ENCODE measurements at places on chromosomes 5 and 9.

- DNase-seq = no peak
Measured at GRCh38 chr5:77774981-77775789, 954 bp downstream of the TBCA start.

- DNase-seq = no peak
Measured at GRCh38 chr9:4657426-4658159, 4.5 kb upstream of the PLPP6 start.

DNA sequence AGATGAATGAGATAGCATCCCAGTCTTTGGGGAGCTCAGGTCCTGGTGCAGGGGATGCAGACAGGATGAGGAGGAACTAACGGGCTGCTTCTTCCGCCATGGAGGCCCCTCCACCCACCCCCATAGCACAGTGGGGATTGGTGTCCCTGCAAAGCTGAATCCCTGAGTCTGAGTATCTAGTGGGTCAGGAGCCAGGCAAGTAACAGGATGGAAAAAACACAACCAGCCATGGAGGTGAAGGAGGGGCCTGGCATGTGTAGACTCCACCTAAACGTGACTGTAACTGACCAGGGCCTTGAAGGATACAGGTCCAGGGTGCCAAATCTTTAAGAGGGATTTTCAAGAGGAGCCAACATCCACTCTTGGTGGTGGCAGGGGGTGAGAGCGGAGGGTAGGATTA, 327.8 kb upstream of the MSX2 start:
- DNase-seq = no peak

DNA sequence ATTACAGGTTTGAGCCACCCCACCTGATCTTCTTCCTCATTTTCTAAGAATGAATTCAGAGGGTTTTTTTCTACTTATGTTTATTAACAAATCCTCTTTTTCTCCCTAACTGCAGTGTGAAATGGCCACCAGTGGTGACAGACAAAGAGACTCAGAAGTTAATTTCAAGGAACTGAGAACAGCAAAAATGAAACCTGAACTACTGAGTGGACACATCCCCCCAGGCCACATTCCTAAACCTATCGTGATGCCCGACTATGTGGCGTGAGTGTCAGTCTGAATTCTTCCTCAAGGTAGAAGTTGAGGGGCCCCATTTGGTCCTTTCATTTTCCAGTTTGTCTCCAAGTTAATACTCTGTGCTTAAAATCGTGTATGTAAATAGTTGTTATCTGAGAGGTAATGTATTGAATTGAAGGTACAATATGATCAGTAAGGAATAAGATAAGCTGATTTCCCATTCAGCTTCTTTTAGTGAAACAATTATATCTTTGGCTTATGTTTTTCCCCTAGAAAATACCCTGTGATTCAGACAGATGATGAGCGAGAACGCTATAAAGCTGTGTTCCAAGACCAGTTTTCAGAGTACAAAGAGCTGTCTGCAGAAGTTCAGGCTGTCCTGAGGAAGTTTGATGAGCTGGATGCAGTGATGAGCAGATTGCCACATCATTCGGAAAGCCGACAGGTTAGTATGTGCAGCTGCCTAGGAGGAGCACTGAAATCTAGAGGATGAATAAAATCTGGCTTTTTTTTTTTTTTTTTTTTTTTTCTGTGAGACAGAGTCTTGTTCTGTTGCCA, 17.7 kb downstream of the MARVELD2 start:
- DNase-seq = no peak

GRCh38 chr5:24376616-24377015, 268.2 kb downstream of the CDH10 start:
- DNase-seq = no peak

GRCh38 chr5:40615586-40616170, 64.0 kb upstream of the PTGER4 start:
- no peak for DNase-seq

DNA sequence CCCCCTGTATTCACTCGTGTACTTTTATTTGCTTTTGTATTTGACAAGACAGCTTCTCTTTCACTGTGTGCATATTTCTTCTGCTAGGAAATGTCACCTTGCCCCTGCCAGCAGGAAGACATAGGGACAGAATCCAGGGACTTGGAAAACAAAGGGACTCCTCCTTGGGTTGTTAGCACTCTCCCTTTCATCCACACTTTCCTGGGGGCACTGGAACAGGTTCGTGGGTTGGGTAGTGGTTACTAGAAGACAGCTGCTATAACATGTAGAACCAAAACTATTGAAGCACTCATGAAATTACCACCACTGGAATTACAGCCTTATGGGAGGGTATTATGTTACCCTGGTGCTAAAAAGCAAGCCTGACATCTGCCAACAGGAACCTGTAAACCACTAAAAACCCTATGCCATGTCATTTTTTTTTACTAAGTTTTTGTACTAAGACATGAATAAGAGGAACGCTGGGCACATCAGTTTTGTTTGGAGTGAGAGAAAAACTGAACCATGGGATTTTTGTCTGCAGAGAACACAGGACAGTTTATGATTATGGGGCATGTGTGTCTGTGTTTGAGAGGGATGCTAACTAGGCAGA, 4.7 kb upstream of the CCL28 start:
- DNase-seq = no peak

DNA sequence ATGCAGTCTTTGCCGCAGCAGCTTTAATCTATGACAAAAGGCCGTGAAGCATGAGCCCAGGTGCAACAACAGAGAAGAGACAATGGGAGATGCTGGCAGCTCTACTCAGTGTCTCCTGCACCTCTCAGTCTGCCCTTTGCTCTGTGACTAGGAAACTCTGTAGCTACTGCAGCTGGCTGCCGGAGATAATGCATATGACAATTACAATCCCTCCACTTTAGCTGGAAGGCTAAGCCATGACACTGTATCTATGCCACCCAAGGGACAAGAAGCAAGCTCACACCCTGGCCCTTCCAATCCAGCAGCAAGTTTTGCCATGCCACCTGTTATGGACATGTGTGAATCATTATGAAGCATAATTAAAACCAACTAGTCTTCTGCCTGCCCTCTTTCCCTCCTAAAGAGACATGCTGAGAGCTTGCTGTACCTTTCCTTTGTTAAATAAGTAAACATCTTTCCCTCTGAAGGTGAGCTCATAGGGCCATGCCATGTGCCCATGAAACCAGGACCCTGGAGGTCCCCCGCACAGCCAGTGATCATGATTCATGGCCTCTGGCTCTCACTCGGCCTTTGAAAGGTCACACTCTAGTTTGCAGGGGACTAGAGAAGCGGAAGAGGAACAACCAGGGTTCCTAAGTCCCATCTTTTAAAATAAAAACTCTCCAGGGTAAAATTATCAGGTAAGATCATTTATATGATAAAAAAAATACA, 219.4 kb downstream of the SPOCK1 start:
- DNase-seq = no peak

- DNase-seq = no peak
Measured at GRCh38 chr9:122216798-122217418, 11.8 kb downstream of the LHX6 start.

GRCh38 chr9:15104826-15105420, 194.7 kb upstream of the FREM1 start:
- DNase-seq = no peak

GRCh38 chr9:105515811-105516413, 42.0 kb upstream of the FKTN start:
- no peak for DNase-seq

DNA sequence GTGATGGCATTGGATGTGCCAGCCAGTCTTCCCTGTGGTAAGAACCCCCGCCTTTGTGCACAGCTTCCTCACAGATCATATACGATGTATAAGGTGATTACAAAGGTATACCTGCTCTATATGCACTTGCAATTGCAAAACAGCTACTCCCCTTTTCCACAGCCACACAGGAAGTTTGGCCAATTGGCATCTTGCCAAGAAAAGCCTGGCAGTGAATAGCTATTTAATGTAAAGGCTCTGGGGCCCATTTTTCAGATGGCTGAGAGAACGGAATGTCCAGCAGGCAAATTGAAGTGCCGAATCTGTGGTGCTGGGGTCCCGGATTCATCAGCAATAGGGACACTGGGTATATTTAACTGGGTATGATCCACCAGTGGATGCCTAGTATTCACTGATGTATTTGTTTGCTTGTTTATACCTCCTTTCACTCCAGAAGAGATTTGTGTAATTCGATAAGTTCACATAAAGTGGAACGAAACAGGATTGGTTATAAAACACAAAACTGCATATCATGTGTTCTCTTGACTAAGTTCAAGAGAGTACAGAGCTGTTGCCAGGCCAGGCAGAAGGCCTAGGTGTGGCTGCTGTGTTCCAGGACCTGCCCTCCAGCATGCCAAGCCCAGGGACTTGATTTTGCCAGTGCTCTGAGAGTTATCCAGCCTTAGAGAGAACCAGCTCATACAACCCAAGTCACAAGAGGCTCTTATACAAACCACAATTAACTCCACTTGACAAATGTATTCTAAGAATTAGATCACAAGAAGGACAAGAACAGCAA, 27.7 kb upstream of the GABRP start:
- DNase-seq = no peak

- no peak for DNase-seq
Measured at GRCh38 chr5:176739461-176740051, 70.8 kb upstream of the UNC5A start.

DNA sequence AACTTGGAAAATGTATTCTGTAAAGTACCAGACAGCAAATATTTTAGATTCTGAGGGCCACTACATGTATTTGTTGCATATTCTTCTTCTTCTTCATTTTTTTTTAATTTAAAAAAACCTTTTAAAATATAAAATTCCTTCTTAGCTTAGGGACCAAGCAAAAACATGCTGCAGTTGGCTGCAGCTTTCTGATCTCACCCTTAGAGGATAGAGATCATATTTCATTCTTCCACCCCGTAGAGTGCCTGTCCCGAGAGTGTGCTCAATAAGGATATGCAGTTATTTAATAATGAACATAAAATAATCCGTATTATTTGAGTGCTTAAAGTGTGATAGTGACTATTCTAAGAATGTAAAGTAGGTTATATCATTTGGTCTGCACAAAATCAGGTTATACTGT, 204.2 kb upstream of the CD180 start:
- DNase-seq = no peak

DNA sequence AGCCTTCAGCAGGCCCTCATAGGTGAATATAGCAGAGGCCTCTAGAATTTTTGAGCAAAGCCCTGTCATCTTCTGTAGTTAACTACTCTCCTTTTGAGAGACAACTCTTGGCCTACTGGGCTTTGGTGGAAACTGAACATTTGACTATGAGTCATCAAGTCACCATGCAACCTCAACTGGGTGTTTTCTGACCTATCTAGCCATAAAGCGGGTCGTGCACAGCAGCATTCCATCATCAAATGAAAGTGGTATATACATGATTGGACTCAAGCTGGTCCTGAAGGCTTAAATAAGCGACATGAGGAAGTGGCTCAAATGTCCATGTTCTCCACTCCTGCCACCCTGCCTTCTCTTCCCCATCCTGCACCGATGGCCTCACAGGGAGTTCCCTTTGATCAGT, 1115.5 kb downstream of the TAF11L14 start:
- no peak for DNase-seq

DNA sequence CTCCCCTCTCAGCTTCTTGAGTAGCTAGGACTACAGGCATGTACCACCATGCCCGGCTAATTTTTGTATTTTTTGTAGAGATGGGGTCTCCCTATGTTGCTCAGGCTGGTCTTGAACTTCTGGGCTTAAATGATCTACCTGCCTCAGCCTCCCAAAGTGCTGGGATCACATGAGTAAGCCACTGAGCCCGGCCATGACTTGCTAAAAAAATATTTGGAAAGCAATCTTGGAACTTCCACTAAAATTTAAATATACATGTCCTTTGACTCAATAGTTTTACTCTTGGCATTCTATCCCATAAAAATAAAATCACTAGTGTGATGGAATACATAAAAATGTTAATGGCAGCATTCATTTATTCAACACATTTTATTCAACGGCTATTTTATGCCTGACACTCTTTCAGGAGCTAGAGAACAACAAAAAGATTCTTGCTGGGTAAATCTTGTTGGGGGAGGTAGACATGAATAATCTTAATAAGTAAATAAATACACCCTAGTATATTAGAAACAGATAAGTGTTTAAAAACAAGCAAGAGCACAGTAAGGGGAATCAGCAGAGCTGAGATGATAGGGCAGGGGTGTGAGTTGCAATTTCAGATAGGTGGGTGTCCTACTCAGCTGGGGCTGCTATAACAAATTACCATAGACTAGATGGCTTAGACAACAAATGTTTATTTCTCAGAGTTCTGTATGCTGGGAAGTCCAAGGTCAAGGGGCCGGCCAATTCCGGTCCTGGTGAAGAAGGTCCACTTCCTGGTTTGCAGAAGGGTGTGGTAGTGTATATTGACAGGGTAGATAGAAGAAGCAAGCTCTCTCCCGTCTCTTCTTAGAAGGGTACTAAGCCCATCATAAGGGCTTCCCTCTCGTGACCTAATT, 50.7 kb downstream of the KCNV2 start:
- no peak for DNase-seq

All from spinal cord (tissue), 10 donors.